Muscle of arm (tissue), 14 donors: ENCODE measurements at places on chromosomes 16 and 17. TPM values are rescaled to one million over a fixed set of nuclear protein-coding genes. Genes with fewer than 3 reads are reported as not detected.

VPS35L gene
- not detected for polyA plus RNA-seq

IRX5 gene
- 7.3 TPM for polyA plus RNA-seq

GGA3 gene
- 37.4 TPM for polyA plus RNA-seq

OTOP2 gene
- not detected for polyA plus RNA-seq

MYH2 gene
- 75.8 TPM for polyA plus RNA-seq

RRAD gene
- polyA plus RNA-seq = 3.9 TPM

LRRC37B gene
- 13.4 TPM for polyA plus RNA-seq

GAS2L2 gene
- not detected for polyA plus RNA-seq

RASD1 gene
- not detected for polyA plus RNA-seq

NTN3 gene
- polyA plus RNA-seq = 3.0 TPM

KRTAP16-1 gene
- polyA plus RNA-seq = not detected

C17orf67 gene
- polyA plus RNA-seq = 3.6 TPM

GDE1 gene
- 55.5 TPM for polyA plus RNA-seq

EVPLL gene
- not detected for polyA plus RNA-seq

OR2C1 gene
- polyA plus RNA-seq = not detected

ACSM2A gene
- polyA plus RNA-seq = 0.48 TPM

TVP23A gene
- 3.0 TPM for polyA plus RNA-seq

C1QL1 gene
- 1.6 TPM for polyA plus RNA-seq

GNAO1 gene
- polyA plus RNA-seq = 6.4 TPM

B9D1 gene
- polyA plus RNA-seq = 4.8 TPM

SLC22A31 gene
- 3.6 TPM for polyA plus RNA-seq

ZNF688 gene
- 14.9 TPM for polyA plus RNA-seq

SYNGR3 gene
- polyA plus RNA-seq = 0.87 TPM

DNAH9 gene
- polyA plus RNA-seq = 0.34 TPM

KCTD5 gene
- polyA plus RNA-seq = 18.0 TPM
